ENCODE measurements at places on chromosomes 16 and 17.

- H3K27ac ChIP-seq = peak overlapping the region; percentile 92
- no peaks in the 10 kb centered on the region for H3K27me3 ChIP-seq
- peak overlapping the region; percentile 81 for H3K4me3 ChIP-seq
- H3K36me3 ChIP-seq = no peaks in the 10 kb centered on the region
- H3K4me1 ChIP-seq = peaks cover 14% of the 10 kb centered on the region
These were observed 561 bp downstream of the ZNF423 start for GRCh38 chr16:49855280-49855821.

DNA sequence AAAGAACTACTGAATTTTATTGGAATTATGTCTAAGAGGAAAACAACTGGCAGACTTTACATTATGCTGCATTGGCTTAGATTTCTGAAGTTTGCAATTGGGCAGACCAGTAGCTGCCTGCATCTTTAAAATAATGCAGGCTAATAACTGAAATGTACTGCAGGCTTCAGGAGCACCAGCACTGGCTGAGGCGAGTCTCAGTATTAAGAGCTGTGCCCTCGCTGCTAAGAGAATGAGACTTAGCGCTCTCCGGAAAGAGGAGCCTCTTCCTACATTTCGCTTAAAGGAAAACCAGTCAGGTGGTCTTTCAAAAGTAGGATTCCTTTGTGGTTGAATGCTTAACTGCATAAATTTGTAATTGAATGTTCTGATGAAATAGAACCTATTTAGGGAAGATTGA, 885 bp downstream of the CNTNAP4 start:
- DNase-seq = no peak
- no peaks in the 10 kb centered on the region for H3K36me3 ChIP-seq
- H3K27ac ChIP-seq = no peak overlapping the region
- H3K4me1 ChIP-seq = no peaks in the 10 kb centered on the region
- no peak overlapping the region for H3K4me3 ChIP-seq
- no peaks in the 10 kb centered on the region for H3K27me3 ChIP-seq

- no peak overlapping the region for H3K4me3 ChIP-seq
- H3K4me1 ChIP-seq = no peaks in the 10 kb centered on the region
- no peak overlapping the region for H3K27ac ChIP-seq
- DNase-seq = no peak
- no peaks in the 10 kb centered on the region for H3K27me3 ChIP-seq
- H3K36me3 ChIP-seq = no peaks in the 10 kb centered on the region
These were observed 8.0 kb upstream of the C16orf96 start for GRCh38 chr16:4548124-4548523.

DNA sequence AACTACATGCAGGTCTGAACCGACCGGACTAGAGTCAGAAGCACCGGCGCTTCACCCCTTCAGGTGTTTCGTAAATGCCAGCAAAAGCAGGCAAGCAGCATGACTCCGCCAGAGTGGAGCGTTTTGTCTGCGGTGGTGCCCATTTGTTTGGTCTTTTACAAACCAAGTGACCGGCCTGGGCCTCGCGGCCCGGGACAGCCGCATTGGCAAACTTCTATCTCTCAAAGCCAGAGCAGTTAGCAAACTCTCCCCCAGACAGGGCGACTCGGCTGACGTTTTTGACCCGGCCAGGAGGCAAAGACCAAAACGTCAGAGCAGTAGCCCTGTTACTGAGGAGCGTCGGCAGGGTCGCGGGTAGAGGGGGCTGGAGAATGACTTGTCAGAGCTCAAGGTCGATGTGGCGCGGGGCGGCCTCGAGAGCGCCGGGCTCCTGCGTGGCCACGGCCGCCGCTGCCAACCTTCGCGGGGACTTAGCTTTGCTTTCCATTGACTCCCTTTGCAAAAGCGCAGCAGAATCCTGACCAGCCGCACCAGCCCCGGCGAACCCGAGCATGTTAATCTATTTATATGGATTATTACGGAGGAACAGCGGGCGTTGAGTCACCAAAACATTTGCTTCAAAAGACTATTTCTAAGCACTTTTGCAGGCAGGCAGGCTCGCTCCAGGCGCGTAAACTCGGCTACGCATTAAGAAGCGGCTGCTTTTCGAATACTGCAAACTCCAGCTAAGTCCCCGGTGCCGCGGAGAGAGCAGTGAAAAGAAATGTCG, 763 bp upstream of the SOX9 start:
- H3K36me3 ChIP-seq = no peaks in the 10 kb centered on the region
- DNase-seq = no peak

DNA sequence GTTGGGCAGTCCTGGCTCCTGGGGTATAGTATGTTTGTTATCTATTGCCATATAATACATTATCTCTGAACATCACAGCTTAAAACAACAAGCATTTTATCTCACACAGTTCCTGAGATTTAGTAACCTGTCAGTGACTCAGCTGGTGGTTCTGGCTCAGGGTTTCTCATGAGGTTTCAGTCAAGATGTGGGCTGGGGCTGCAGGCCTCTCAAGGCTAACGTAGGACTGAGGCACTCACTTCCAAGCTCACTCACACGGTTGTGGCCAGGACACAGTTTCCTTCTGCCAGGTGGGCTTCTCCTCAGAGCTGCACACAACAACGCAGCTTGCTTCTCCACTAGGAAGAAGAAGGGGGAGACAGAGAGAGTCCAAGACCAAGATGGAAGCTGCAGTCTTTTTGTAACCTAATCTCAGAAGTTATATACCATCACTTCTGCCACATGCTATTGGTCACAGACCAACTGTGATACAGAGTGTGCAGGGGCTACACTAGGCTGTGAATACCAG, 10.3 kb upstream of the MED13 start:
- H3K27me3 ChIP-seq = no peaks in the 10 kb centered on the region
- H3K4me1 ChIP-seq = no peaks in the 10 kb centered on the region
- no peak overlapping the region for H3K27ac ChIP-seq
- no peak for DNase-seq
- no peak overlapping the region for H3K4me3 ChIP-seq

GRCh38 chr16:25093208-25094061, 18.1 kb upstream of the LCMT1 start:
- H3K27ac ChIP-seq = no peak overlapping the region
- H3K36me3 ChIP-seq = no peaks in the 10 kb centered on the region
- H3K27me3 ChIP-seq = no peaks in the 10 kb centered on the region
- DNase-seq = no peak

Measured in ascending aorta (tissue), 2 donors.